ENCODE measurements at places on chromosomes 1 and 21.

DNA sequence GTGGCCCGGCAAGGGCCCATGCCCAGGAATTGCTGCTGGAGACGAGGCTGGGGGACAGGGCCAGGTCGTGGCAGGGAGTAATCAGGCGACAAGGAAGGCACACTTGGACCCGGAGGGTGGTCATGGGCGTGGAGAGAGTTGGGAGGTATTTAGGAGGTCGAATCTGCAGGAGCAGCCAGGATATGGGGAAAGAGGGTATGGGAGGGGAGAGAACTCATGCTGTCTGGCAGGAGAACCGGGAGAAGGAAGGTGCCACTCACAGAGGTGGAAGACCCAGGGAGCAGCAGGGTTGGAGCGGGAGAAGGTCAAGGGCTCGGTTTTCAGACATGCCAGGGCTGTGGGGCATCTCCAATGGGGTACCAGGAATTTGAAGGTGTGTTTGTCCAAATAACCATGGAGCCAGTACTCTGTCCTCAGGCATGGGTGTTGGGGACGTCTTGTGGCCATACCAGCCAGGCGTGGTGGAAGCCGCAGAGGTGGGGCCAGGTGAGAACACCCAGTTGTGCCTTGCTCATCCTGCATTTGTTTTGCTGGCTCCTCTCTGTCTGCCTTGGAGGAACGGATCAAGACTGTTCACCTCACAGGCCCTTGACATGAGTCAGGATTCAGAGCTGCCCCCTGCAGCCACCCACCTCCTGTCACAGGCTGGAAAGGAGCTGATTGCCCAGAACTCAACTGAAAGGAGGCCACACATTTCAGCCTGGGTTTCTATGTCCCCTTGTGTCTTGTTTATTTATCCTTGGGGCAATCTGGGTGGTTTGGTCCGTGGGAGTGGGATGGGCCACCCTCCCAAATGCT is 111.6 kb downstream of the SPSB1 start:
- no peak for DNase-seq

DNA sequence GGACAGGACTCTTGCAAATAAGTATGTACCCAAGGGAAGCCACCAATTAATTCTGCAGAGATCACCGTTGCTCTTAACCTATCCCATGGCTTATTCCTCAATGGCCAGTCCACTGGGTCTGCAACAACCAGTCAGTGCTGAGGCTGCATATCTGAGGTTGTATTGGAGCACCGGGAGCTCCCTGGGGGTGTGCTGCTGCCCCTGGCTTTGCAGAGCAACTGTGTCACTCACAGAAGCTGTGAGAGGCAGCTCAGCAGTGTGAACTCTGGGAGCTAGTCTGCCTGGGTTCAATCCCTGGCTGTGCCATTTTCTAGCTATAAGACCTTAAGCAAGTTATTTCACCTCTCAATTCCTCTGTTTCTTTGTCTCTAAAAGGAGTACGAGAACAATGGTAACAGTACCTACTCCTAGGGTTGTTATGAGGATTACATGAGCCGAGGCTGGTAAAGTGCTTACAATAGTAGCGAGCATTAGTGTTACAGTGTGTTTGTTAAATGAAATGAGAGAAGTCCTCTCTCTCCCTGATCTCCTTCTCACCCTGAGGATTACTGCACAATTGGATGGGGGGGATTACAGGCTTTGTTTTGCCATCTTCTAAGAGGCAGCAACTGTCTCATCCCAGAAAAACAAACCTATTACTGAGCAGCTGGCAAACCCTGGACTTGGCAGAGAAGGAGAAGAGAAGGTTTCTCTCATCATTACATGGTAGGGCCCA is 3.6 kb downstream of the RXRG start:
- DNase-seq = no peak

DNA sequence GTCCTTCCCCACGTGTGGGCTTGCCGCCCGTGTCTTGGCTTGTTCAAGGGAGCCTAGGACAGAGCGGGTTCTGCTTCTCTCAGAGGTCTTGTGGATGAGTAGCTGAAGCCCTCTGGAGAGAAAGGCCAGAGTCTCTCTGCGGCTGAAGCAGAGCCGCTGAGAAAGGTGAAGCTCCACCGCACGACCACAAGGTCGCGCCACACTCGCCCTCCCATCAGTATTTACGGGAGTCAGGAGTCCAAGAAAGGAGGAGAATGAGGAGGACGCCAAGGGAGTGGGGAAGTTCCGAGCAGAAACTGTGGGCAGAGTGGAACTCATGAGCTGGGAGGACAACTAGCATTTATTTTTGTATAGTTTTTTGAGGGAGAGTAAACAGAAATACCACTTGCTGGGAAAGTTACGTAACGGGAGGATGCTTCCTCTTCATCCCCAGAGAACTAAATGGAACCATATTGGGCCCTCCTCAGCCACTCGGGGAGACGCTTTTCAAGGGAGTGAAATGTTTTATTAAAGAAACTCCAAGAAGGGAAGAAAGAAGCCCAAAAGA is 51.6 kb upstream of the HAO2 start:
- no peak for DNase-seq

DNA sequence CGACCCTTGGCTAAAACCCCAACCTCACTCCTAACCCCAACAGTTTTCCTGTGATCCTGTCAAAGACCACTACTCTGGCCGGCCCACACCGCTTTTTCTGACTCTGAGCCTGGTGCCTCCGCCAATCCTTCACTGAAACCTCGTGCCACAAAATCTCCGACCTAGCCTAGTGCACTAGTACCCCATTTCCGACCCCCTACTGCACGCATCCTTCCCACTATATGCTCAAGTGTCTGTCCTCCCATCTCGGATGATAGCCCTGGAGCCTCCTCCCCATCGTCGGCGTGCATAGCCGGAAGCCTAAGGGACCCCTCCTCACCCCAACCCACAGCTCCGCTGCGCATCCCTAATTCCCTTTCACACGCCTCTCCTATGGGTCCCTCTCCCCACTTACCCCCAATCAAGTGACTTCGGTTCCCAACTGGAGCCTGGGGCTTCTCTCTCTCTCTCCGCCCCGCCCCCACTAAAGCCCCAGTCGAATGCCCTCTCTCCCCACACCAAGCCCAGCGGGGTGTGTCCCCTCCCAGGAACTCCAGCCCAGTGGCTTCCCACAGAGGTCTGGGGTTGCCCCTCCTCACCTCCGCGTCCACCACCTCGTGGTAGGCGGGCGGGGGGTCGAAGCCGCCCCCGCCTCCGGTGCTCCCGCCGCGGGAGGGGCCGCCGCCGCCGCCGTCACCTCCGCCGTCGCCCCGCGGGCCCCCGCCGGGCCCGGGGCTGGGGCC is 791 bp downstream of the USP24 start:
- no peak for DNase-seq

DNA sequence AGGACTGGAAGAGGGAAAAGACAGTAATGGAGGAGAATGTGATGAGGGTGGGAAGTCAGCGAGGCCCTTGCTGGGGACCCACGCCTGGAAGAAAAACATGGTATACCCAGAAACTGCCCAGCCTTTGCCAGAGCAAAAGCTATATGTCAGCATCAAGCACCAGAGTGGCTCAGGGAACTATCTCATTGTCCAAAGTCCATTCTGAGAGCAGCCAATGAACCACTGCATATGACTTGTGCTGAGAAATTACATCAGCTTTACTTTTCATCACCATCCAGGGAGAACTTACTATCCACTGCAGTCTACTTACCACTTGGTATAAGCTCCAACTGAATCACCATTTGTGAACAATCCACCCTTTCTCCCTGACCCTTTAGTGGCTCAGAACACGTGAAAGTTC is 148.1 kb downstream of the TTLL7 start:
- DNase-seq = no peak

DNA sequence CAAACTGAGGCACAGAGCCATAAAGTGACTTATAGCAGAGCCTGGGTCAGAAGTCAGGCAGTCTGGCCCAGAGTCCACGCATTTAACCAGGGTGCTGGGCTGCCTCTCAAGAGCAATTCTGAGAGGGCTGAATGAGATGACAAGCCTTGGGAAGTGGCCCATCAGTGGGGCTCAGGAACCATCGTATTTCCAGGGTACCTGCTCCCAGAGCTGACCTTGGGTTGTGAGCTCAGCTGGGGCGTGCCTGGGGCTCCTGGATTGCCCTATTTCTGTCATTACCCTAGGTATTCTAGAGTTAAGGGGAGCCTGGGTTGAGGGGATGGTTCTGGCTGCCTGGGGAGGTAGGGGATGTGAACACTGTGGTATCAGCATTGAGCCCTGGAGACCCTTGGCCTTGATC is 49.4 kb downstream of the LGR6 start:
- DNase-seq = no peak

DNA sequence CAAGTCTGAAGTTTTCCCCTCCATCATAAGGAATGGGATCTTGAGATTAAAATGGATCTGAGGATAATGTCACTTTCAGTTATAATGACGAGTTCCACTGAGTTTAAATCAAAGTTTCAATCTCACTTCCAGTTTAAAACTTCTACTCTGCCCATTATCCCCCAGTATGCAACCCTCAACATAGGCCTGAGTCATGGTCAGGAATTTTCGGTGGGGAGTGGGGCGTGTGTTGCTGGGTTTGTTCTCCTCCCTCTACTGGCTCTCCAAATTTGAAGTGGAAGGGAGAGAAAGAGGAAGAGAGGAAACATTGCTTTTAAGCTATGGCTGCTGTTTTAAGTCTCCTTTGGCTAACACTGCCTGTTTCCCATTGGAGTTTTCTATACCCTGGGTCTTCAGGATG is 152.9 kb downstream of the TM2D1 start:
- no peak for DNase-seq

GRCh38 chr1:167263819-167264464 is 43.3 kb downstream of the POU2F1 start:
- no peak for DNase-seq

DNA sequence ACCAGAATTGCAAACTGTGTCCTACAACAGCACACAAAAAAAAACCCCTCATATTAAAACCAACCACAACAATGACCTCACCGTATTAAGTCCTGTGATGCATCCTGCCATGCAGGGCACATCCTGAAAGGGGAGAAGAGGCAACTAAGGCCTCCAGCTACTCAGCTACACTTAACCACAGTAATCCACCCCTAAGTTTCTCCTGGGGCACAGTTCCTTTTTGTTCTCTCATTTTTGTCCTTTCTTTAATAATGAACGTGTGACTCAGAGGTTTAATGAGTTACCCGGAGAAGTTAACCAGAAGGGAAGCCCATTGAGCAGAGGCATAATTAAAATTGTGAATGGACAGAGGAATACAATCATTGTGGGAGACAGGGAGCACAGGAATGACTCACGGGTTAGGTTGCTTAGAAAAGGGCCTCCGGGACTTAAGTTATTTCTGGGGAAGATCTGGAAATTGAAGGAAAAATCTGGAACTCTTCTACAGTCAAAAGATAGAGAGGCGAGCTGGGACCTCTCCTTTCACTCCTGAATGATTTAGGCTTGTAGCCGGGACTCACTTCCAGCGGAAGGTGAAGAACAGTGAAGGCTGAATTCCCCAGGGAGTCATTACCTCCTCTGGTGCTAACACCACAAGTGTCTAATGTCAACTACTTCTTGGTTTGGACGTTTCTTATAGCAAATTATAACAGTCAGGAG is 36.9 kb upstream of the HIVEP3 start:
- no peak for DNase-seq

DNA sequence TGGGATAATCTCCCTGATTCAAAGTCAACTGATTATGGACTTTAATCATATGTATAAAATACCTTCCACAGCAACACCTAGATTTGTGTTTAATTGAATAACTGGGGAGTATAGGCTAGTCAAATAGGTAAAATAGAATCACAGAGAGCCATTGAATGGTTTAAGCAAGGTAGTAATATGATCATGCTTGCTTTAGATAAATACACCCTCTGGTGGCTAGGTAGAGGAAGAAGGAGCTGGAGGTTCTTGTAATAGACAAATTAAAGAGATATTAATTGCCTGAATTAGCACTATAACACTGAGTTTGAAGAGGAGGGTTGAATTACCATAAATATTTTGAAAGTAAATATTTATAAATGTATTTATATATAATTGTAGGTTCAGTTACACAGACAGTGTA is 40.3 kb downstream of the DIRAS3 start:
- DNase-seq = no peak

GRCh38 chr1:83023212-83023611 is 975.7 kb downstream of the TTLL7 start:
- no peak for DNase-seq

- no peak for DNase-seq
These were observed 84.9 kb upstream of the SLC44A3 start for GRCh38 chr1:94734963-94735901.

- DNase-seq = no peak
These were observed 846 bp upstream of the PER3 start for GRCh38 chr1:7783178-7783711.

DNA sequence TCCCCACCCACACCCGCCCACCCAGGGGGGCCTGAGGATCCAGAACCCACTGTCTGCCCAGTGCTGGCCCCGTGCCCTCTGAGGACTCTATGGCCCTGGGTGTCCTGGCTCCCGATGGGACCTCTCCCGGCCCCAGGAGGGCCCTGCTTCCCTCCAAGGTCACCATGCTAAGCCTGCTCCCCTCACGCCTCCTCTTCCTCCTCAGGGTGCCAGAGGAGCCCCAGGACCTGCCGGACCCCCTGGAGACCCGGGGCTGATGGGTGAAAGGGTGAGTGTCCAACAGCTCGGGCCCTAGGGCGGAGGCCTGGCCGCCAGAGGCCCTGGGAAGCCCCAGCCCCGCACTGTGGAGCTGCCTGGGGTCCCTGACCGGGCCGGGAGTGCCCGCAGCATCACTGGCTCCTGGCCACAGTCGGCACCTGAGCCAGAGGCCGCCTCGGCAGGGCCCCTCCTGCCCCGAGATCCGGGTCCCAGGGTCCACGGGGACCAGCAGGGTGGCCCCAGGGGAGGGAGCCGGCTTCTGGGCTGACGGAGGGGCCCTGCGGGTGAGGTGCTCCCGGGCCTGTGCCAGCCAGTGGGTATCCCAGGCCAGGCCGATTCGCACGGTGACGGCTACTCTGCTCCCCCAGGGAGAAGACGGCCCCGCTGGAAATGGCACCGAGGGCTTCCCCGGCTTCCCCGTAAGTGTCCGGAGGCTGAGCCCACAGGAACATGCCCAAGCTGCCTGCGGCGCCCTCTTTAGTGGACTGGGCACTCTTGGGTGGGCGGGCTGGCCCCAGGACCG is 16.1 kb downstream of the COL6A1 start:
- no peak for DNase-seq

DNA sequence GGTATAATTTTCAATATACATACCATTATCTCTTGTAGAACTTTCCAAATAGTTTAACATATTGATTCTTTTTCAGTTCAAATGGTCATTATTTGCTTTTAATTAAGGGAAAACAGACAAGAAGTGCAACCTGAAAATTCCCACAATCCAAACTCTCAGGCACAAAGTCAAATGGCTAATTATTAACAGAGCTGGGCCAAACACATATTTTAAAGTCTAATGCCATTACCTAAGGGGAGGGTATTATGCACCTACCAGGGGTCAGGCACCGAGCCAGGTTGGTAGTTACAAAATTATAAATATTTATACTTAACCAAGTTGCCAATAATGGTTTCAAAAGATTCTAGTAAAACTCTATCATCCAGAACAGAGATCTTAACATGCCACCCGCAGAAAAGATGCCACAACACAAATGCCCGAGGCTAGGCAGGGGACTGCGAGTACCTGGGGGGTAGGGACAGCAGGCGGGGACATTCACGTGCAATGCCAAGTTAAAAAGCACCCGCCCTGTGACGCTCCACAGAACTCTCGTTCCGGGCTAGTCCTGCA is 15.0 kb downstream of the LBR start:
- no peak for DNase-seq

All from stimulated activated CD4-positive, alpha-beta T cell treated with anti-CD3 and anti-CD28 coated beads, Interleukin-2, amount 100 ng/mL, for 4 hours (primary cell).